Mucosa of descending colon (tissue), 3 donors: ENCODE measurements at places on chromosomes 16 and 17. TPM values are rescaled to one million over a fixed set of nuclear protein-coding genes. Genes with fewer than 3 reads are reported as not detected.

GRCh38 chr16:14050291-14051027, 20.7 kb upstream of the MRTFB start:
- no peak for DNase-seq

DNA sequence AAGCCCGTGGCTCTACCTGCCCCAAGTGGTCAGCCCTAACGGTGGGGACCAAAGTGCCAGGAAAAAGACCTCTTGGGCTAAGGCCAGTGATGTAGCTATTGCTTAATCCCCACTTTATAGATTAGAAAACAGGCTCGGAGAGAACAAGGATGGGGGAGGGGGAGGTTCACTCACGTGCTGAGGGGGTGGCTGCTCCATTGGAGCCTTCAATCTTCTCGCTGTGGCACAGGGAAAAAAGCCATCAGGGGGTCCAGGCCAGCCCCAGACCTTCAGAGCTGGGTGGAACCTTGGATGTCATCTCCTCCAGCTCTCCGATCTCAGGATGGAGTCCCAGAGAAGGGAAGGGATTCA, 45.9 kb downstream of the SRCIN1 start:
- no peak for DNase-seq

DNA sequence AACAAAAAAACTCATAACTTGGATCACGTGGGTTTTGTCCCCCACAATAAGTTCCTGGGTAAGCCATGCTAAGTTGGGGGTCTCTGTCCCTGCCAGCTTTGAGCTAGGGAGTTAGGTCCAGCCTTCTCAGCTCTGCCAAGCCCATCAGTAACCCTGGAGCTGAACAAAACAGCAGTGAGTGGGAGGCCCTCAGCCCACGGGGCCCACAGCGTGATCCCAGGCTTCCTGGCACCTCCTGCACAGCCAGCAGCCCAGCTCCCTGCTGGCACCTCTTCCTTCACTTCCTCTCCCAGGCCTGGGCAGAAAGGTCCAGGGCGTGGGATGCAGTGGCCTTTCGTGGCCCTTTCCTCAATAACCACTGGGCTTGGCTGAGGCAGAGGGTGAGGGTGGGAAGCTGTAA, 35.5 kb upstream of the CDC42EP4 start:
- no peak for DNase-seq

- no peak for DNase-seq
Measured at GRCh38 chr17:73533781-73534180, 110.5 kb downstream of the SDK2 start.

- no peak for DNase-seq
Measured at GRCh38 chr16:85438981-85439685, 174.0 kb upstream of the GSE1 start.

DNA sequence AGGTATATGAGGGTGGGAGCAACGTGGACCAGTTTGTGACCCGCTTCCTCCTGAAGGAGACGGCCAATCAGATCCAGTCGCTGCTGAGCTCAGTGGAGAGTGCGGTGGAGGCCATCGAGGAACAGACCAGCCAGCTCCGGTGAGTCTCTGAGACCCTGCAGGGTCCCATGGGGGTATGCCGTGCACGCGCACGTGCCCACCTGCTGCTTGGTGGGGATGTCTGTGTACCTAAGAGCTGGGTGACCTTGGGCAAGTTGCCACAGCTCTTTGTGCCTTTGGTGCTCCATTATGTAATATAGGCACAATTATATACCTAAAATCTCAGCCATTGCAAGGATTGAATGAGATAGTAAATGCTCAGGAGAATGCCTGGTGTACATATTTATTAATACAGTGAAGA, 22.4 kb downstream of the NECAB2 start:
- no peak for DNase-seq

The GNAO1 gene
- total RNA-seq = 113 TPM

The RUNDC1 gene
- 26.2 TPM for total RNA-seq

The ATP2A1 gene
- 1.6 TPM for total RNA-seq

The MYH8 gene
- not detected for total RNA-seq

The GP1BA gene
- total RNA-seq = not detected

The SOCS3 gene
- 21.9 TPM for total RNA-seq

The PRSS8 gene
- 422 TPM for total RNA-seq

The SPNS2 gene
- 24.5 TPM for total RNA-seq

The WNT3 gene
- 0.41 TPM for total RNA-seq
